ENCODE measurements at places on chromosomes 3 and 15. TPM values are rescaled to one million over a fixed set of nuclear protein-coding genes. Genes with fewer than 3 reads are reported as not detected.

CD86 gene
- total RNA-seq = 27.4 TPM

CLRN1 gene
- not detected for total RNA-seq

SPTBN5 gene
- total RNA-seq = 1.9 TPM

CHL1 gene
- 16.0 TPM for total RNA-seq

SYNPR gene
- not detected for total RNA-seq

DNA sequence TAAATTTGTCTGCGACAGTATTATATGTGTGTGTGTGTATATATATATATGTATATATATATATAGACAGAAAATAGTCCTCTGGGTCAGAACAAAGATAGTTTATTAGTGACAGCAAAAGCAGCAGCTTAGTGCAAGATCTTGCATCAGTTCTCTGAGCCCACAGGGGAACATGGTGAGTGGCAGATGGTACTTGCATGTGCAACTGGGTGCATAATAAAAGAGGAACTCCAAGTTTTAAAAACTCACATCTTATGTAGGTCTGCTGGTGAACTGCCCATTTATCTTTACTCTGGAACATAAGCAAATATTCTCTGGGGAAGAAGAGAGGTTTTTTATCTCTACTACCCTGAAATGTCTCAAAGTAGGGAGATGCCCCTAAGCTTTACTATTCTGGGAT, 276.4 kb downstream of the POLQ start:
- no peaks in the 10 kb centered on the region for H3K4me1 ChIP-seq
- H3K36me3 ChIP-seq = no peaks in the 10 kb centered on the region
- H3K27ac ChIP-seq = no peak overlapping the region

GRCh38 chr15:66951531-66952320, 113.7 kb upstream of the SMAD3 start:
- no peak for DNase-seq
- H3K27ac ChIP-seq = no peak overlapping the region
- no peak overlapping the region for H3K4me3 ChIP-seq
- no peaks in the 10 kb centered on the region for H3K36me3 ChIP-seq
- H3K27me3 ChIP-seq = no peaks in the 10 kb centered on the region
- no peaks in the 10 kb centered on the region for H3K4me1 ChIP-seq

- H3K27me3 ChIP-seq = no peaks in the 10 kb centered on the region
- H3K4me1 ChIP-seq = no peaks in the 10 kb centered on the region
- no peak for DNase-seq
- no peaks in the 10 kb centered on the region for H3K36me3 ChIP-seq
- no peak overlapping the region for H3K4me3 ChIP-seq
Measured at GRCh38 chr3:190988102-190988501, 125.6 kb upstream of the GMNC start.
